ENCODE measurements at places on chromosomes 6 and 20. TPM values are rescaled to one million over a fixed set of nuclear protein-coding genes. Genes with fewer than 3 reads are reported as not detected.

The SIRT5 gene
- 4.4 TPM for total RNA-seq

The TNF gene
- under 0.01 TPM for total RNA-seq

The STX16 gene
- 35.5 TPM for total RNA-seq

The RFX6 gene
- total RNA-seq: not detected

The GNAS-AS1 gene
- total RNA-seq: 1.0 TPM

The GPR6 gene
- total RNA-seq: not detected

The LPA gene
- not detected for total RNA-seq

The PNPLA1 gene
- 0.14 TPM for total RNA-seq

The PRR18 gene
- total RNA-seq: not detected

The CD109 gene
- total RNA-seq: 80.0 TPM

The FAM83C gene
- total RNA-seq: not detected

The TULP1 gene
- not detected for total RNA-seq

The PRSS35 gene
- 0.44 TPM for total RNA-seq

The AKAP7 gene
- total RNA-seq: 4.4 TPM

The SAPCD1 gene
- 0.44 TPM for total RNA-seq

The VARS1 gene
- total RNA-seq: 51.6 TPM

The NMBR gene
- not detected for total RNA-seq

The PPIL6 gene
- 1.8 TPM for total RNA-seq

The SIRPB2 gene
- total RNA-seq: not detected

The ITPA gene
- total RNA-seq: 31.5 TPM

The DLL1 gene
- 0.86 TPM for total RNA-seq

The LAMA4 gene
- total RNA-seq: 105 TPM

The MOXD1 gene
- 25.2 TPM for total RNA-seq

The PRSS16 gene
- total RNA-seq: not detected

The SIRPD gene
- not detected for total RNA-seq

The OR12D3 gene
- not detected for total RNA-seq

The SIRPB1 gene
- total RNA-seq: 2.2 TPM

The EHMT2 gene
- total RNA-seq: 51.1 TPM
